GM03348 (cell line): ENCODE measurements at places on chromosomes 13 and 19.
A peak's percentile ranks its signal among the peaks of the same experiment; 100 is the strongest.

DNA sequence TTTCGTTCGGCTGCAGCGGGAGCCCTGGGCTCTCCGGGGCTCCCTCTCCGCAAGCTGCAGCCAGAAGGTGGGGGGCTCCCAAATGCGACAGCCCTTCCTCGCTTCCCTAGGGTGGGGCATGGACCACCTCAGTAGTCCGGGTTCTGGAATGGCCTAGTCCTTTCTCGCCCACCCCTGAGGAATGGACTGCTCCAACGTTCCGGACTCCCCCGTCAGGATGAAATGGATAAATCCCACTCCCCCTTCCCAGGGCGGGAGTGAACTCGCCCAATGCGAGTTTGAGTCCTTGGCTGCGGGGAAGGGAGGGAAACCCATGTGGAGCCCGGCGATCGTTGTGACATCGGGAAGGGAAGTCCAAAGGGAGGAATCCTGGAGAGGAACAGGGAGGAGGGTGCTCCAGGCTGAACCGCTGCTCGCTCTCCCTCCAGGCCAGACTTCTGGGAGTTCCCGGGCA lies 5.5 kb downstream of the HRC start:
- peak; percentile 84 for DNase-seq

GRCh38 chr19:5145521-5146511 lies 176.9 kb downstream of the KDM4B start:
- DNase-seq: no peak

- DNase-seq: no peak
These were observed 6.8 kb downstream of the NAPA start for GRCh38 chr19:47507924-47508553.

DNA sequence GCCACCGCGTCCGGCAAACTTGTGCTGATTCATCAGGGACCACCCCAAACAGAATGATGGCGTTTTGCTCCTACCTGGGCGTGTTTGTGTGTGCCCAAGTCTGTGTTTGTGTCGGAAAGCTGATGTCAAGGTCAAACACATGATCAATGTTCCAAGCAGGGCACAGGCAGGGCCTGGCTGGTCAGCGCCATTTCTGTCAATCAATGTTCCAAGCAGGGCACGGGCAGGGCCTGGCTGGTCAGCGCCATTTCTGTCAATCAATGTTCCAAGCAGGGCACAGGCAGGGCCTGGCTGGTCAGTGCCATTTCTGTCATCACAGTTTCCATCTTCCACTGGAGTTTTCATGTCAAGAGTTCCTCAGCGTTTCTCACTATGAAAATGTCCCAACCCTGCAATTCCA lies 14.9 kb upstream of the GRTP1 start:
- no peak for DNase-seq

- peak; percentile 81 for DNase-seq
These were observed 622 bp upstream of the FXYD5 start for GRCh38 chr19:35153701-35154524.

GRCh38 chr19:11652056-11652455 lies 54.8 kb downstream of the ZNF627 start:
- DNase-seq: no peak

- DNase-seq: no peak
These were observed 18.7 kb downstream of the MIPEP start for GRCh38 chr13:23870356-23871140.
